ACHN (cell line): ENCODE measurements at places on chromosomes 16 and 17.

- peak; percentile 76 for DNase-seq
Observed at GRCh38 chr16:17476414-17477259, 5.9 kb upstream of the XYLT1 start.

DNA sequence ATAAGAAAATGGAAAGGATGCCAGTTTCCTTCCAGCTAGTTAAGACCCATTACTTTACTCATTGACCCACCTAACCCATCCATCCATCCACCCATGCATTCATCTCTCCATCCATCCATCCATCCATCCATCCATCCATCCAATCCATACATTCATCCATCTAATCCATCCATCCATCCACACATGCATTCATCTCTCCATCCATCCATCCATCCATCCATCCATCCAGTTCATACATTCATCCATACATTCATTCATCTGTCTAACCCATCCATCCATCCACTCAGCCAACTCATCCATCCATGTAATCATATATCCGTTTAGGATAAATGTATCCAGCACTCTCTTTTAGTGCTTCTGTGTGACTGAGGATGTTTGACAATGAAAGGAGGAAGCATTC, 178.8 kb upstream of the CACNG3 start:
- no peak for DNase-seq

GRCh38 chr16:81975637-81976036, 35.6 kb downstream of the SDR42E1 start:
- no peak for DNase-seq

DNA sequence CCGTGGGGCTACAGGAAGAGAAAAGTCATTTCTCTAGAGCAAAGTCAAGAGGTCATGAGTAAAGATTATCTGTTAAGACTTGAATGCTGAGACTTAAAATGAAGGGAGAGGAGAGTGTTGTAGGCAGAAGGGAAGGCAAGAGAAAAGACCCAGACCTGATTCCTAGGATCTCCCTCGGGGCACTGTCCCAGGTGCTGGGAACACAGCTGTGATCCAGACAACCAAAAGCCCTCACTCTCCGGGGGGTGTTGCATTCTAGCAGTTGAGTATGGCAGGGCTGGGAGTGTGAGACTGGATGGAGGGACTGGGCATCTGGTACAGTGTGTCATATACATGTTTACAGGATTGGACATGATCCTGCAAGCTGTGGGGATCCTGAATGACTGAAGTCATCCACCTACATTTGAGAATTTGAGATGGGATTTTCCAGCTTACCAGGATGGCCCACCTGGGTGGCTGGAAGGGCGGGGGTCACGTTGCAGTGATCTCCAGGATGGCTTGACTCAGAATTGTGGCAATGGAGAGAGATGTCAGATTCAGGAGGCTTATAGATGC, 29.1 kb downstream of the ARSG start:
- DNase-seq, result no peak

DNA sequence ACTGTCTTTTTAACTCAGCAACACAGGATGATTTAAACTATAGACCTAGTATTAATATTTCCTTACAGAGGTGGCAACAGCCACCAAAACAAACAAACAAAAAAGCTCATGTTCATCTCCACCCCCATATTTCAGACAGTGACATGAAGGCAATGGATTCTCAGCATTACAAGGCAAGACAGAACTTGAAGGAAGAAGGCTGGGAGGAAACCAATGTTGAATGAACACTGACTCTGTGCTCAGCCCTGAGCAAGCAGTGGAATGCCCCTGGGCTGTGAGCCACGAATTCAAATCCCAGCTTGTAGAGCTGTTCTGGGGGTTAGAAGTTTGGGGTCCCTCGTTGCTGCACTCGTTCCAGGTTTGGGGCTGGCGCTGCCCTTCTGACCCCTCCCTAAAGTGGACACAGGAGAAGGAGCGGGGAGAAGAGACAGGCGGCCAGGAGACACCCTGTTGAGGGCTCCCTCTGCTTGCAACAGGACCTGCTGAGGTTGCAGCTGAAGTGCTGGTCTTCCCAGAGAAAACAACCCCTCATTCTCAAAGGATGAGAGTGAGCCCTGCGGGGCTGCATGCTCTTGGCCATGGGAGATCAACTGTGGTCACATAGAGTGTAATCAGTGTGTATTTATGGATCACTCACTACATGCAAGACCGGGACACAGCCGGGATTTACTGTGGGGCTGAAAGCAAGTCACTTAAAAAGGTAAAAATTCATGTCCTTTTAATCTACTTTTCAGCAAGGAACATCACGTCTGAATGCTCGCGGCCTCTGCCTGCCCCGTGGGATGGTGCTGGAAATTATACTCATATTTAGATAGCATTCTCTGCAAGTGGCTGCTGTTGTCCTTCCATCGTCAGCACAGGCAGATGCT, 34.3 kb downstream of the MYH3 start:
- no peak for DNase-seq

GRCh38 chr16:4403133-4403949, 13.1 kb downstream of the CORO7 start:
- DNase-seq, result no peak

GRCh38 chr17:76473541-76473985, 6.2 kb downstream of the AANAT start:
- DNase-seq, result peak; percentile 35

DNA sequence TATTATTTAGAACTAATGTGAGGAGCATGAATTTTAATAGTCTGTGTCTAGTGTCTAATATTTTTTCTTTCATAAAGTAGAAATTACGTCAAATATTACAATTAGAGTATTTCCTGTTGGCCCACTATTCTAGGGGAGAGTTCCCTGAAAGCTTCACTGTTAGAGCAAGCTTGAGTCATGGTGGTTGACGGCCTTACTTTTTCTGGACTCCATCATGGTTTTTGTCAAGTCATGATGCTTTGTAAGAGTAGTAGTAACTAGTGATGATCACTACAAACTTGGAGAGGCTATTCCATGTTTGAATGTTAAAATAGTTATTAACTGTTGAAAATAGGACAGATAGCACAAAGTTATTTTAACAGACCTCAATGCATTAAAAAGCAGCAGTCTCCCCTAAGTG, 1.7 kb downstream of the PSMD11 start:
- DNase-seq, result peak; percentile 17
